ENCODE measurements at places on chromosomes 5 and 9.

GRCh38 chr9:254516-254915 is 39.9 kb downstream of the DOCK8 start:
- DNase-seq: no peak

DNA sequence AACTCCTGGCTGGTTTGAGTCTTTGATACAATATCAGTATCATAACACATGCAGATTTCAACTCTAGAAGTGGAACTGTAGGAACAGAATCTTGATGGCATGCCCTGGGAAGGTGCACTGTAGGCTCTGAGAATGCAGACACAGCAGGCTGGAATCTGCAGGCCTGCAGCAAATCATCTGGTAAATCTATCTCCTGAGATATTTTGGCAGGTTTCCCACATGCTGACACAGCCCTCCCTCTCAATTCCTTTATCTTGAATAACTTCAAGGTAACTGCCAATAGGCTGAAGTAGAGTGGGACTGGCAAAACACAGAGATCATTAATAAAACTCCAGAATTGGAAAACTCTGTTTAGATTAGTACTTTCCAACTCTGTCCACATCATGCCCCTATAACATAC is 177.8 kb upstream of the PCSK5 start:
- DNase-seq: no peak

DNA sequence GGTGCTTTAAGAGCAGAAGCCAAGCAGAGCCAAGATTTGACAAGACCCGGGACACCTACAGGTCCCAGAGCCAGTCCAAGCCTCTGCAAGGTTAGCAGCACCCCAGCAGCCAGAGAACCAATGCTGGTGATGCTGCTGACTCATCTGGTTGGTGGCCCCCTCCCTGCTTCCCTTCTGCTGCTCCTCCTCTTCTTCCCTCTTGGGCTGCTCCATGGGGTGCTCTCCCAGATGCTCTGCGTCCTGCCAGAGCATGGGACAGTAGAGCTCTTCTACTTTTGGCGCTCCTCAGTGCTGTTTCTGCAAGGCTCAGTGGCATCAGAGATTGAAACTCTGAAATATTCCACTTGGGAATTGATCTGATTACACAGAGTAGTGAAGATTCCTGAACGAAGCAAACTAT is 76.1 kb upstream of the SAP30L start:
- no peak for DNase-seq

DNA sequence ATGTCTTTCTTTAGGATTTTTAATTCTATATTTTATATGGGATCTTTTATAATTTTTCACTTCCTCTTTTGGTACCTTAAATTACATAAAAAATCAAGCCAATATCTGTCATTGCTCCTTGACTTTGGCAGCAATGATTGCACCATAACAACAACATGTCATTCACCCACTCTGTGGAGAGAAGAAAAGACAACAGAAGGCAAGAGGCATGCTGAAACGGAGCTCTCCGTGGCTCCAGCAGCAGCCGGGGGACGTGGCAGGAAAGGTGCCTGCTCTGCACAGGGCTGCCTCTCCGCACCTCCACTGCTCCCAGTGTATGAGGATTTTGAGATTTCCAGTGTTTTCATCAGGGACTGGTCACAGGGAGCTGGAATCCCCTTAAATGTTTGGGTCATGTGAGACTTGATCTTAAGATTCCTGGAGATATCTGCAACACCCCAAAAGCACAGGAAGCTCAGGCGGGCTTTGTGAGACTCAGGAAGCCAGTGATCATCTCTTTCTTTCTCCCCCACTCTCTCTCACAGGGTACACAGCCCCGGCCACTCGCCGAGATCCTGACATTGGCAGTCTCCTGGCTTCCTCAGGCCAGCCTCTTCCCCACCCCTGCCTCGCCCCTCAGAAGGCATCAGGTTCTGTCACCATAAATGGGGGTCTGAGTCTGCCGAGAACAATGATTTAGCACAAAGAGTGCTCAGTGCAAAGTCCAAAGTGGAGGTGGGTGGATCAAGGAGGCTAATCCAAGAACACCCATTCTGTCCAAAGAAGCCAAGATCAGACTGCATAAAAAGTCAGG is 74.6 kb downstream of the ACTL7B start:
- no peak for DNase-seq

- DNase-seq: no peak
Measured at GRCh38 chr5:932628-933250, 40.1 kb downstream of the TRIP13 start.

DNA sequence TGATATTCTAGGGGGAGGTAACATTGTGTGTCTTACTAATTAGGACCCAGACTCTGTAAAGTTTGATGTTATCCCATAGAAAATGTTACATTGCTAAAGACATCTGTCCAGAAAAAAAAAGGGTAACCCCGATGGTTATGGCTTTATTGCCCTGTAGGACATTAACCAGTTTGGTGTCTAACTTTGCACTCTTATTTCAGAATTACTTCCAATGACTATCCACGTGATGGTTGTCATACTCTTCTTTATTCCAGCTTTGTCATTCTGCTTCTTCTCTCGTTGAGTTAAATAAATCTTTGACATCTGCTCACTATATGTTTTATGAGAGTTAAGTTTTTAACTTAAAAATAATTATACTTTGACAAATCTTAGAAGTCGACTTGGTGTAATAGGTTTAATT is 180.4 kb upstream of the ANKRD55 start:
- no peak for DNase-seq

DNA sequence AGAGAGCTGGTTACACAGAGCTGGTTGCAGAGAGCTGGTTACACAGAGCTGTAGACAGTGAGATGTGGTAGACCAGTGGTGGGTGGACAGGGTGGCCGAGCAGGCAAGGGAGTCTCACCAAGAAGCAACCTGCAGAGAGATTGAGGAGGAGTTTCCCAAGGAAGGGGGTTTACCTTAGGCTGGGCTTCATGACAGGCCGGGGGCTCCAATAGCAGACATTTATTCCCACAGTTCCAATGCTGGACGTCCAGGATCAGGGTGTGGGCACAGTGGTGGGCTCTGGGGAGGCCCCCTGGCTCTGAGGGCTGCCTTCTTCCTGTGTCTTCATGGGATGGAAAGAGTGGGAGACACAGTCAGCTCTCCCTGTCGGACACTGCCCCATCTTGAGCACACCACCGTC is 386.9 kb upstream of the IRX4 start:
- no peak for DNase-seq

GRCh38 chr5:108983461-108984092 is 235.9 kb downstream of the FER start:
- DNase-seq: no peak

GRCh38 chr5:84384604-84385575 is at the start of gene EDIL3:
Gene EDIL3, minus strand, starts transcription at chr5:84384880. Its CDS starts 506 bp downstream, at chr5:84384374.
- no peak for DNase-seq

- no peak for DNase-seq
Measured at GRCh38 chr5:160651692-160652645, 200.0 kb downstream of the ATP10B start.

- DNase-seq: no peak
Measured at GRCh38 chr9:34372467-34373011, 4.2 kb downstream of the MYORG start.

GRCh38 chr5:168788107-168788506 is 208.9 kb upstream of the PANK3 start:
- no peak for DNase-seq

DNA sequence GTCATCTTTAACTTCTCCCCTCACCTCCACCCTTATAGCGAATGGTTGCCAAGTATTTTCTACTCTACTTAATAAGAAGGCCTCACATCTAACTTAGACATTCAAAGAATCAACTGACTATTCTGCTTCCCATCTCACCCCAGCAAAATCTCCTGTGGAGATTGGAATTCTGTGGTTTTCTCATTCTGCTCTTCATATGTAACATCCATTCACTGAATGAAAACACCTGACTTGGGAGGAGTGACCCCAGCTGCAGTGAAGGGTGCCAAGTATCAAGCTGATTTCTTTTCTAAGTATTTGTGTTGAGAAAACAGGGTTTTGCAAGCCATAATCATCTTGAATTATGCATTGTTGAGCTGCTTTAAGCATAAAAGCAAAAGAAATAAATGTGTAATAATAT is 42.5 kb upstream of the TAF1L start:
- no peak for DNase-seq

DNA sequence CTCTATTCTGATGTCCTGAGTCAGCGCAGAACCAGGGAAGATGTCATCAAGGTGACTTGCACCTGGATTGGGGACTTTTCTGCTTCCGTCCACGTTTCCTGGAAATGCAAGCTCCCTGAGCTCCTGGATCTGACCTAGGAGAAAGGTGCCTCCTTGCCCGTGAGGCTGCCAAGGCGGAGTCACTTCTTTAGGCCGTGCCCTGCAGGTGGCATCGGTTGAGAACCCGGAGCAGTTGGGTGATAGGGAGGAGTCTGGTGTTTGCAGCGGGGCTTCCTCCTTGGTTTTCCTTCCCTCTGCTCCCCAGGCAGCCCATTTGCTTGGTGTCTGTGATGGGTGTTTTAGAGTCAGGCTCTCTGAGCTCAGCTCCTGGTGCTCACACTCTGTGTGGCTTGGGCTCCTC is 15.2 kb downstream of the NANS start:
- no peak for DNase-seq

DNA sequence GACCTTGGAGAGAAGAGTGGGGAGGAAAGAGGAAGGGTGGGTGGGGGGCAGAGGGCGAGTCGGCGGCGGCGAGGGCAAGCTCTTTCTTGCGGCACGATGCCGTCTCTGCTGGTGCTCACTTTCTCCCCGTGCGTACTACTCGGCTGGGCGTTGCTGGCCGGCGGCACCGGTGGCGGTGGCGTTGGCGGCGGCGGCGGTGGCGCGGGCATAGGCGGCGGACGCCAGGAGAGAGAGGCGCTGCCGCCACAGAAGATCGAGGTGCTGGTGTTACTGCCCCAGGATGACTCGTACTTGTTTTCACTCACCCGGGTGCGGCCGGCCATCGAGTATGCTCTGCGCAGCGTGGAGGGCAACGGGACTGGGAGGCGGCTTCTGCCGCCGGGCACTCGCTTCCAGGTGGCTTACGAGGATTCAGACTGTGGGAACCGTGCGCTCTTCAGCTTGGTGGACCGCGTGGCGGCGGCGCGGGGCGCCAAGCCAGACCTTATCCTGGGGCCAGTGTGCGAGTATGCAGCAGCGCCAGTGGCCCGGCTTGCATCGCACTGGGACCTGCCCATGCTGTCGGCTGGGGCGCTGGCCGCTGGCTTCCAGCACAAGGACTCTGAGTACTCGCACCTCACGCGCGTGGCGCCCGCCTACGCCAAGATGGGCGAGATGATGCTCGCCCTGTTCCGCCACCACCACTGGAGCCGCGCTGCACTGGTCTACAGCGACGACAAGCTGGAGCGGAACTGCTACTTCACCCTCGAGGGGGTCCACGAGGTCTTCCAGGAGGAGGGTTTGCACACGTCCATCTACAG is 760 bp downstream of the NPR3 start:
- DNase-seq: no peak

GRCh38 chr9:129285382-129285781 is 107.3 kb upstream of the IER5L start:
- DNase-seq: no peak

- DNase-seq: no peak
Measured at GRCh38 chr9:104984121-104984520, 56.2 kb upstream of the ABCA1 start.

- DNase-seq: no peak
Measured at GRCh38 chr9:127185931-127186781, 63.7 kb upstream of the ANGPTL2 start.

- no peak for DNase-seq
Measured at GRCh38 chr9:93650448-93650847, 74.1 kb downstream of the PHF2 start.

DNA sequence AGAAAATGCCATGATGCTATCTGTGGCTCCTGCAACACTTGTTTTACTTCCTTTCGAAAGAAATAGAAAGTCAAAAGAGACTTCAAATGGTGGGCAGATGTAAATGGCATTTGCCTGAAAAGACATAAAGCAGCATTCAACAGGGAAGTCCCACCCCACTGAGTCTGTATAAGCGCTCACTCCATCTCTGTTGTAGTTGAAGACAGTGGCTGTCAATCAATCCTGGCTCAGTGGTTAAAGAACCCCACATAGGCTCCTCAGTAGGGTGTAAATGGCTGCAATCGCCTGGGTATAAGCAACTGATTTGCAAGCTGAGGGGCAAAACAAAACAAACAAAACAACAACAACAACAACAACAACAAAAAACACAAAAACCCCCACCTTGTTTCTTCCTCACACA is 158.7 kb downstream of the EFNA5 start:
- no peak for DNase-seq

DNA sequence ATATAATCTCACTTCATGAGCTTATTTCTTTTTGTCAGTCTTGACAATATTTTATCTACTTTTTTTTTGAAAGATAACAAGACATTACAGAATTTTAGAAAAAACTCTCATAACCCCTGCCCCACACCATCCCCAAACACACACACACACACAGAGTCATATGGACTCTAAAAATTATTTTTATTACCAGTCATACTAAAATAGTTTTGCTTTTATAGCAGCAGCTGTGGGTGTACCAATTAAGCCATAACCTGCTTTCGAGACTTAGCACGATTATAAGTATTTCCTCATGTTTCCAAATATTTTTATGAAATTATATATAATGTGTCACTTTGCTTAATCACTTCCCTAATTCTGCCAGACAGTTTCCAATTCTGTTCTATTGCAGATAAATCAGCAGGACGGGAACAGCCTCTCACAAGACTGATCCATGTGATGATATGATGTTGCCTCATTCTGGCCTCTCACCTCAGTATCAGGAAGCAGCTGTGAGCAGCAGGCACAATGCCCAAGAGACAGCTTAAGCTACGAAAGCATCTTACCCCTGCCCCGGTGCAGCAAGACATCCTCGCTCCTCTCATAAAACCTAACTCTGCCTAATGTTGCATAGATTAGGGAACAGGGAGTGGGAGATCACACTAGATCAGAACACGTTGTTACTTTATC is 7.0 kb downstream of the PDCL start:
- DNase-seq: no peak

GRCh38 chr5:1066676-1067075 is 45.2 kb downstream of the SLC12A7 start:
- DNase-seq: no peak

DNA sequence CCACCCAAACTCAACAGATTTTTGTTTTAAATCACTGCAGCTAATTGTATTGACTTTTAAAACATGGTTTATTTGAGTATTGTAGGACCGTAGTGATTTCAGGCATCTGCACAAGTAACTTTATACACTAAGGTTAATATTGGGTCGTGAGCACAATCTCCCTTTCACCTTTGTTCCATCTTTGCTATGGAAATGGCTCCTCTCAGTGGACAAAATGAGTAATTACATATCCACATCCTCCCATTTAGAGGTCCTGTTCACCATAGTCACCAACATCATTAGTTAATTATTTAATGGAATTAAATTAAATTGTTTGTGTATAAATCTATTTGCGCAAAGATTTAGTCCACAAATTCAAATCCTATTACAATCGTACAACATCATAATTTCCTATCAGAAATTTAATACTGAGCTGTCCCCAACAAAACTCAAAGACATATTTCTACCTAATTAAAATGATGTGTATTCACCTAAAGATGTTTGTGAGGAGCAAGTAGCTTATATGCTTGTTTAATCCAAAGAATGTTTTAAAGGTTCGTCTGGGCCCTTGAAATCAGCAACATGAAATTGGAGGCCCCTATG is 173.0 kb upstream of the DAPK1 start:
- DNase-seq: no peak

All from CD4-positive, alpha-beta T cell treated with Interleukin-1 beta for 1 hour (primary cell).